ENCODE measurements at places on chromosomes 4 and X.

DNA sequence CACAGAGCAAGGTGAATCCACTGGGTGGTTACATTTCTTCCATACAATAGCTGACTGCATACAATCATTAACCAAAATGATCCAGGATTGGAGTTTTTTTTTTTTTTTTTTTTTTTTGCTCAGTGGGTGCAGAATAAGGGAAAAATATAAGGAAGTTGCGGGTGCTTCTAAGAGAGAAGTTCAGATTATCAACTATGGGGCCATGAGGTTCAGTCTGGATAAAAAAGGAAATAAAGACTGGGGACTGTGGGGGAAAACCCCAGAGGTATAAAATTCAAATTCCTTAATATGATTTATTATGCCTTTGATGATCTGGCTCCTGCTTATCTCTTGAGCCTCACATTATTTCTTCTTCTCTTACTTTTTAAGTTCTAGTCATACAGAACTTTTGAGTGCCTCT is 5.9 kb upstream of the EIF1AX start:
- DNase-seq, result no peak

- DNase-seq, result no peak
Observed at GRCh38 chr4:40829586-40829985, 79.8 kb downstream of the NSUN7 start.

DNA sequence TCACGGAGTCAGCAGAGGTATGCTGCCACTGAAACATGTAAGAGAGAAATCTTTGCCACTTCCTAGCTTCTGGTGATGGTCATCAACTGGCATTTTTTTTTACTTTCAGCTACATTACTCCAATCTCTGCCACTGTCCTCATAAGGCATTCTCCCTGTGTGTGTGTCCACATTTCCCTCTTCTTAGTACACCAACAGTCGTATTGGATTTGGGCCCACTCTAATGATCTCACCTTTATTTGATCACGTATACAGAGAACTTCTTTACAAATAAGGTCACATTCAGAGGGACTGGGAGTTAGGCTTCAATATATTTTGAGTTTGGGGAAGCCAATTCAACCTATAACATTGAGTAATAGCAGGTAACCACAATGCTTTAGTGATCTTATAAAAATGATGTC is 649.1 kb downstream of the GRID2 start:
- no peak for DNase-seq

DNA sequence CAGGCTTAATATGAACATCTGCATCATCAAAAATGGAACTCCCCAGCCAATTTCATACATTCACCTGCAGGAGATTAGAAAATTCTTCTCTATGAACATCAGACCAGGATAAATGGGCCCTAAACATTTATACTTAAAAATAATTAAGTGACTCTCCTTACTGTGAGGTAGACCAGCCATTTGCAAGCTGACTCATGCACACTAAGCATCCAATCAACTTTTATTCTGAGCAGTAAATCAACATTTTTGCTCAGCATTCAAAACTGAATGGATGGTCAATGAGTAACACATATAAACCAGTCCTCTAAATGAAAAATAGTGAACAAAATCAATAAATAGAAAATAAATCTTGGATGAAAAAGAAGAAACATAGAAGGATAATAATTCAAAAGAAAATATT is 19.9 kb upstream of the PCDH10 start:
- no peak for DNase-seq

GRCh38 chr4:85812776-85813175 is 337.8 kb downstream of the ARHGAP24 start:
- DNase-seq, result no peak

DNA sequence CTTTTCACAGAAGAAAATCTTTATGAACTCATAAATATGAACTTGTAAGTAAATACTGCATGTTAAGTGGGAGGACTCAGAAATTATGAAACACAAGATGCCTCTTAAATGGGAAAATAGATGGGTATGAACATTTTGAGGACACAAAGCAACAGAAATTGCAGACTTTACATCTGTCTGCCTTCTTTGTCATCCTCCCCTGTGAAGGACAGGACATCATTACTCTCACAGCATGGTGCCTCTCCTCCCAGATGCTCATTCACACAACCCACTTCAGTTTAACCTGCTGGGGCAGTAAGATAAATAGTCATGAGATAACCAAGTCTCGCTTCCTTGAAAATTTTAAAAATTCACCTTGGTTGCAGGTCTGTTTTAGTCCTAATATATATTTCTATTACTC is 144.5 kb downstream of the APBB2 start:
- peak; percentile 72 for DNase-seq

- no peak for DNase-seq
Observed at GRCh38 chrX:10404436-10404835, 215.9 kb downstream of the MID1 start.

DNA sequence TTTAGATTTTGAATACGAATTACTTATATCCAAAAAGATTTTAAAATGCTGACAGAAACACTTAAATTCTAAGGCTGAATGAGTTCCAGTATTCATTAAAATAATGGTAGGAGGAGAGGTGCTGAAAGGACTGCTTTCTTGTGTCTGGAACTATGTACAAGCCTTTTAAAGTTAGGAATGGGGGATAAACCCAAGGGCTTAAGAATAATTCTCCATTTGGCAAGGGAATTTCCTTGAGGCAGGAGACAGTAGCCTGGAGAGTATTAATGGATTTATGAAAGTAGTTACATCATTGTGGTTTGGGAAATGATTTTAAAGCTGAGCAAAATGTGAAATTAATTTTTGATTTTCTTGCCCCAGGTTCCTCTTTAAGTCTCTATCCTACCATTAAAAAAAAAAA is 266.5 kb upstream of the KCNIP4 start:
- DNase-seq, result no peak

DNA sequence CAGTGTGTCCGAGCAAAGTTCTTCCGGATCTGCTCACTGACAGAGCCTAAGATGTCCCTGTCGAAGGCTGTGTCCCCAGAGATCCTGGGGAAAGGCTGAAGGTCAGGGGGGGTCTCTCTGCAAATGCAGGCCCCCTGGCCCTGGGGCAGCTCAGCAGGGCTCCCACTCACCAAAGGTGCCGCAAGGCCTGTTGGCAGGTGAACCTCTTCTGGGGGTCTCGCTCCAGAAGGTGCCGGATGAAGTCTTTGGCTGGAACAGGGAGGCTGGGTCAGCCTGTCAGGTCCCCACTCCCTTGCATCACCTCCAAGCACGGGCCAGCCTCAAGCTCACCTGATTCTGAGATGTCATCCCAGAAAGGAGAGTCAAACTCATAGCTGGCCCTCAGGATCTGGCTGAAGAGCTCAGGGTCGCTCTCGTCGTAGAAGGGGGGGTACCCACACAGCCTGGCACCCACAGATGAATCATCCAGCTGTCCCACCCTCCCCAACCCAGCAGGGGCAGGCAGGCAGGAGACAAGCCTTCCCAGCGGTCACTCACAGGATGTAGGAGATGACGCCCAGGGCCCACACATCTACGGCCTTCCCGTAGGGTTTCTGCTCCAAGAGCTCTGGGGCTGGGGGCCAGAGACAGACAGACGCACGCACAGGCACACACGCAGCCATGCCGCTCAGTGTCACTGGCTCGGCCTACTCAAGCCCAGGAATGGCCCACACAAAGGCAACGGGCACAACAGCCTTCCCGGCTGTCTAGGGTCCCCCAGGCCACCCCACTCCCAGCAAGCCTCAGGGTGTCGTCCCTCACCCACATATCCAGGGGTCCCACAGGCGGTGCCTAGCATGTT is 2.6 kb downstream of the PNCK start:
- DNase-seq, result no peak

DNA sequence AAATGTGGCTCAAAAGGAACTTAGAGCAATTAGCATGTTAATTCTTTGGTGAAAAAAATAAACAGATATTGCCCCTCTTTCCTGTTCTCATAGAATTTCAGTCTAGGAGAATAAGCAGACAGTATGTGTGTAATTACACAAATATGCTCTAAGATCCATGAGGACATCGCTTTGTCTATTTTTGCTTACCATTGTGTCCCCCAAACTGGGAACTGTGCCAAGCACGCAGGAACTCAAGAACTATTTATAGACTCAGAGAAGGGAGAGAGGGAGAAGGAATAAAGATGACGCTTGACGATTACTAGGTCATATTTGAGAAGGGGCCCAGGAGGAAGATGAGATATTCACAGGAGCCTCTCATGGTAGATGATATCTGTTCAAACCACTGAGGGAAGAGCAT is 692.6 kb downstream of the RAB28 start:
- no peak for DNase-seq

- no peak for DNase-seq
Observed at GRCh38 chr4:121198251-121198650, 34.1 kb upstream of the TNIP3 start.

DNA sequence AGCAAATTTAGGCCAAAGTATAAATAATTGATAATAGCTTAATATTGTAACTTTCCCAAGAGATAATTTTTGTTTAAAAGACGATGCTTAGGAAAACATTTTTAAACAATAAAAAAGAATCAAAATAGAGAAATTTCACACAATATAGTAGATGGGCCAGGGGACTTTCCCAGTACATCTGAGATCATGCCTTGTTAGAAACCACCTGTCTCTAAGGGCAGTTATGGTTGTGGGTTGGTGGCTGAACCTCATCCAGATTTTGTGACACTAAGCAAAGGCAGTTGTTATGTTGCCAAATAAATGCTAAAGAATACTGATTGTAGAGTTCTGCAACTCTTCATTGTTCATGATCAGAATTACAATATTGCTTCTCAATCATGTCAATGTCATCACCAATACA is 270.6 kb downstream of the BANK1 start:
- no peak for DNase-seq

- no peak for DNase-seq
Observed at GRCh38 chr4:17448689-17449088, 63.2 kb downstream of the QDPR start.

DNA sequence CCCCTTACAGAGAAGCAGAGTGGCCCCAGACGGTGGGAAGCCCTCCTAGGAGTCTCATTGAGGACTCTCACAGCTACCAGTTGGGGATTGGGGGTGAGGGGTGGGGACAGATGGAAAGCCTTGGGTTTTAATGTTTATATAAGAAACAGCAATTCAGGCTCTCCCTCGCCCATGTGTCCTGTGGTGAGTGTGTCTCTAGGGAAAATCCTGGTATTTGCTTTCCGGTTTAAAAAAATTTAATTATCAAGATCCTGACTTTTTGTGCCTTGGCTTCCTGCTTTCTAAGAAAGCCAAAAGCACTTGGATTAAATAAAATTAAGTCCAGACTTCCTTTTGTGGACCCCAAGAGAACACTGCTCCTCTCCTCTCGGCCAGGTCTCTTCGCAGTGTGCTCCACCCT is 93.8 kb downstream of the SOWAHB start:
- DNase-seq, result no peak

- no peak for DNase-seq
Observed at GRCh38 chr4:152218576-152218975, 317.3 kb downstream of the FBXW7 start.

DNA sequence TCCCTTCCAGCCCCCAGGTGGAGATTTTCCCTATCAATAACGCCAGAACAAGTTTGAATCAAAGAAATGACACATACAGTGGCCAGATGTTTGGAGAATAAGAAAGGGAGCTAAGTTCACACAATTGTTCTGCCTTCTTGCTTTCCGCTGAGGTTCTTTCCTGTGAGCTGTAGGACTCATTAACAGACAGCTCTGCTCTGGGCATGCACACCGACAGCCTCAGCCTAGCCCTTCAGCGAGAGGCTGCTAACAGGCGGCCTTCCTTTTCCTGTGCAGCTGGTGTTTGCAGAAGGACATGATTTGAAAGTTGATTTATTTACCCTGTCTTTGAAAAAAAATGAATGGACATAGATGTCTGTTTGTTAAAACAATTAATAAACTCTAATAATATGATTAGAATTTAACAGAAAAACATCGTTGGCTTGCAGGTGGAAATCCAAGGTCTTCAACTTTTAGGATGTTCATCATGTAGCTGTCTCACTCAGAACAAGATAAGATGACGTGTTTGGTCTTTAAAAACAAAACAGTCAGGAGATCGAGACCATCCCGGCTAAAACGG is 183.3 kb downstream of the KDR start:
- DNase-seq, result peak; percentile 33

DNA sequence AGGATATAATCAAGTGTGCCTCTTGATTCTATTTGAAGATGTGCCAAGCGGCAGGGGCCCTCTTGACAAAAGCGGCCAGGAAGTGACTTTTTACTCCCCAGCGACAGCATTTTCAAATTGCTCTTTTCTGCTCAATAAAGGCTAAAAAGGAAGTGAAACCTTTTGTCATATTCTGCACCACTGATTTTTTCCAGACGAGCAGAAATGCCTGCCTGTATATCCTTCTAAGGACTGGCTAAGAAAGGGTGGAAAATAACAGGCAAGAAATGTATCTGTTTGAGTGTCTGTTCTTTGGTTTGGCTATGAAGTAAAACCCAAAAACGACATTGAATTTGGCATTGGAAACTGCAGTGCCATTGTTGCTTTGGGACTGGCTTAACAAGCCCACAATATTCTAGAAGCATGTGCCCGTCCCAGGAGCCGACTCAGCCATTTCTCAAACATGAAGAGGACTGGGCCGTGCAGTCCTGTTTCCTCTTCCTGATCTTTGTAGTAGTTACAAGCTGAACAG is 25.4 kb downstream of the TMSB4X start:
- no peak for DNase-seq

DNA sequence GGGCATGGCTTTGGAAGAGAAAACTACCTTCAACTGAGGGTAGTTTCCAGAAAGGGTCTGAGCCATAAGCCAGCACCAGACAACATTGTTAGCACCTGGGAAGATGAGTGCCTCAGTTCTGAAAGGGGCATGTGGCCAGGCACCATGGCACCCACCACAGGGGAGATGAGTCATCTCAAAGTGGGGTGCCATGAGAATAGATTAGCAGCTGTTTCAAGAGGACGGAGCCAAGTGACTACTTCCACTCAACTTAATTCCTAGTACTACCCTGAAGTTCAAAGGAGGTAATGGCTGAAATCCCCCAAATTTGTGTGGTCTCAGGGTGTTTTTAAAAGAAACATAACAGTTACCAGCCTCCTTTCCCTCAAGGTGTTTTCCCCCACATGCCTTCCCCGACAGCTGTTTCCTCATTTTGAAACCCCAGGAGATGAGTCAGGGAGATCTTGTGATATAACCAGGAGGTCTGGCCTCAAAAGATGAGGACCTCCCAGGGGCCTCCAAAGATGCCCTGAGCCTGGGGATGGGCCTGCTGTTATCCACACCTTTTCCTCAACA is 27.8 kb upstream of the FTHL17 start:
- DNase-seq, result no peak

DNA sequence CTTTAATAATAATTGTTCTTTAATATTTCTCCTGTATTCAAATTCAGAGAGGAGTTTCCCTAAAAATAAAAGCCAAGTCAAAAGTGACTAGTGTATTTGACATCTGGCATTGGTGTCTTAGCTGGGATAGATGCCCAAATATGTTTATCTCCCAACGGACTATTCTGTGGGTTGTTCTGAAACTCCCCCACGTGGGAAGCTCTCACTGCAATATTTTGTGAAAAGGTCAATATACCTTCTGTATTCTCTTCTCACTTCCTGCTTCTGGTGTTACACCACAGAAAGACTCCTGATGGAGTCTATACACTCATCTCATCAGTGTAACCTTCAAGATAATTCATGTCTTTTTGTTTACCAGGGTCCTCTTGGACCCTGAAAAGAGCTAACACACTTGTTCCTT is 2052.8 kb upstream of the TENM3 start:
- DNase-seq, result no peak
